HTR-8/SVneo (cell line): ENCODE measurements at places on chromosomes 5 and 9.

DNA sequence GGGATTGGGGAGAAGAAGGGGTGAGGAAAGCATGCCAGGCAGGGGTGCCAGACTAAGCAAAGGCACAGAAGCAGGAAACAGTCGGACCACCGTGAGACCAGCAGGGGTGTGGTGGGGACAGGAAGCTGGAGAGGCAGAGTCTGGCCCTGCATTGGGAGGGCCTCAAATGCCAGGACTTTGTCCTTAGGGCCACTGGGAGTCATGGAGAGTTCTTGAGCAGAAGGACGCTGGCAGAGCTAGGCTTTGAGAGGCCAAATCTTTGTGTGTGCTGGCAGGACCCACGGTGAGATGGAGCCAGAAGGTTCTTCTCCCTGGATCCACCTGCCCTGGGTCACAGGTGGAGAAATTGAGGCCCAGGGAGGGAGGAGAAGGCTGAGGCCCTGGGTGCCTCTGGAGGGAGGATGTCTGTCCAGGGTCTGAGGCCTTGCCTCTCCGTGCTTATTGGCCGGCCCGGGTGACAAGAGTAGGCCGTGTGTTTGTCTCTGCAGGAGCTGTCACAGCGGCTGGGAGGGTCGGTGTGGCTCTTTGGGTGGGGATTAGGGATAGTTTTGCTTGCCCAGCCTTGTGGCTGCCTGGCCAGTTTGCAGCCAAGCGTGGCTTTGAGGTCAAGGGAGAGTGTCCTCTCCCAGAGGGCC, 1.8 kb upstream of the ENG start:
- DNase-seq: no peak

DNA sequence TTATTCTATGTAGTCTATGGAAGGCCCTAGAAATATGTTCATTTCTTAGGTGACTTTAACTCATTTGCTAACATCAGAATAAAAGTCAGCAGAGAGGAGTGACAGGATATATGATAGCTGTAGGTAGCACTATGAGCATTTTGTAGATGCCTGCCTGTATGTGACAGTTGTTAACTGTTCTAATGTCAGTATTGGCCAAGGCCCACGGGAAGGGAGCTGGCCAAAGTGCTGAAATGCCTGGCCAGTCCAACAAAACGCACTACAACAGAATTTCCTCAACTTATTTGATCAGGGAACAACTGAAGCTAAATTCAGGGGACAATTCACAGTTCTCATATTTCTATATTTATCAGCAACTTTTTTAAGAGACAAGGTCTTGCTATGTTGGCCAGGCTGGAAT, 20.8 kb downstream of the SV2C start:
- no peak for DNase-seq

GRCh38 chr5:157549954-157550549, 25.5 kb downstream of the ADAM19 start:
- DNase-seq: no peak

GRCh38 chr9:87873607-87874303, 8.9 kb upstream of the SPATA31E1 start:
- no peak for DNase-seq

- DNase-seq: no peak
Observed at GRCh38 chr5:66617226-66617861, 21.2 kb downstream of the MAST4 start.

- no peak for DNase-seq
Observed at GRCh38 chr5:180595046-180595379, 3.7 kb upstream of the SCGB3A1 start.

DNA sequence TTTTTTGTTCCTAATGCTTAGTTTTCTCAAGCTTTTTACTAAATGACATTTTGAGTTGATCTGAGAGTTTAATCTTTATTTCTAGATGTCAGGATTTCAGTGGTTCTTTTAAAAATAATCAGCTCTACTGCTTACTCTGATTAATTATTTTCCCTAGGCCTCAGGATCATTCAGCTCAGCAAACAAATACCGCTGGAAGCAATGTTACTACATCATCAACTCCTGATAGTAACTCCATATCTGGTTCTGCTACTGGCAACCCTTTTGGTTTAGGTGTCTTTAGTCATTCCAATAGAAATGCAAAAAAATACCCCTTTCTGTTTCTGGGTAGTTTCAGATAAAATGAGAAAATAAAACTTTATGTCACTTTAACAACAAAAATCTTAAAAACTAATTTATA, 5.6 kb upstream of the IDNK start:
- no peak for DNase-seq

- DNase-seq: no peak
Observed at GRCh38 chr9:12674961-12675360, 18.2 kb upstream of the TYRP1 start.

- no peak for DNase-seq
Observed at GRCh38 chr5:112669328-112669963, 68.2 kb upstream of the APC start.

GRCh38 chr5:568061-568781, 43.9 kb upstream of the CEP72 start:
- DNase-seq: no peak

- DNase-seq: no peak
Observed at GRCh38 chr5:149559706-149560105, 8.5 kb upstream of the CSNK1A1 start.

- no peak for DNase-seq
Observed at GRCh38 chr5:158487156-158487555, 612.6 kb downstream of the EBF1 start.

DNA sequence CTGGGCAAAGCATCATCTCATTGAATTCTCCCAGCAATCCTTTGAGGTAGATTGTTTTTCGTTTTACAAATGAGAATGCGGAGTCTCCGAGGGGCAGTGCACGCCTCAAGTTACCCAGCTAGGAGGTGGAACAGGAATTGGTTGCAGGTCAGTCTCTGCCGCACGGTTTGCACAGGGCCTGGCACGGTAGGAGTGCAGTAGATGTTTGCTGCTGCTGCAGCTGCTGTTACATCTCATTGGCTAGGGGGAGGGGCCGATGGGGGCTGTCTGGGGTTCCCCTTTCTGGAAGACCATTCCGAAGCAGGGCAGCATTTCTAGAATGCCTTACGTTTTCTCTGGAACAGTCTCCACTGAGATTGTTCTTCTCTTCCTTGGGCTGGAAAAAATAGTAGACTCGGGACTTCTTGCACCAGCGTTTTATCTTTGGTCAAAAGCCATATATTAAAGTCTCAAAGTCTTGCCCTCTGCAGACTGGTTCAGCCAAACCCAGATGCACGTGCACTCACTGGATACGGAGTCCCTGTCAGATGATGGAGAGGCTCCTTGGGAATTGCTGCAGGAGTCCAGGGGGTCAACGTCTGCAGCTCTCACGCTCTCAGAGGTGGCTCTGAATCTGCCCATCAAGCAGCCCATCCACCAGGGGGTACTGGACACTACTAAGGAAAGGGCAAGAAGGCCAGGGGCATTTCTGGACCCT, 1.2 kb downstream of the USP20 start:
- no peak for DNase-seq

DNA sequence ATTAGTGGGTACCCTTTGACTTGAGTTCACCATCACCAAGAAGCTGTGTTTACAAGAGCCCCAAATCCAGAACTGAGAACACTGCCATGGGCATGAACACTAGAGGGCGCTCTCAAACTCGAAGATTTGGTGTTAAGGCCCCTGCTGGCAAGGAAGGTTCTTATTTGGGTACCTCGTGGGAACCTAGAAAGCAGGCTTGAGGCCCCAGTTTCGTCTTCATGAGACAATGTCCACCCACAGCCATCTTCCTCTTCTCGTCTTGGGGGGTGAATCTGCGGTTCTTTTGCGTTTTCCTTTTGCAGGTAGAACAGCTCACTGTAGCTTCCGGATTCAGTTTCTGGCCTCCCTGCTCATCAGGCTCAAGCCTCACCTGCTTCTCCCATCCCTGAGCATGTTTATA, 184.0 kb downstream of the SEMA5A start:
- DNase-seq: peak; percentile 72

- DNase-seq: no peak
Observed at GRCh38 chr5:173490681-173491080, 125.8 kb downstream of the BOD1 start.

DNA sequence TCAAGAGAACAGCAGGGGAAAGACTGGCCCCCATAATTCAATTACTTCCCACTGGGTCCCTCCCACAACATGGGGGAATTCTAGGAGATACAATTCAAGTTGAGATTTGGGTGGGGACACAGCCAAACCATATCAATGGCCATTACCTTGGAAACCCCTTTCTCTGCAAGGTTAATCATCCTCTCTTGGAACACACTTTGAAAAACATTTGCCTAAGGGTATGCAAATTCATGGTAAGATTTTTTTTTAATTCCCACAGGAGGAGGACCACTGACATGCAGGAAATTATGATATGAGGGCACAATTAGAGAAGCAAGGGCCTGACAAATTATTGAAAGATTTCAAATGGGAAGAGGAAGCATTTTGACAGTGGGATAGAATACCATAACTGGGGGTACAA, 61.7 kb upstream of the NIPAL4 start:
- no peak for DNase-seq

DNA sequence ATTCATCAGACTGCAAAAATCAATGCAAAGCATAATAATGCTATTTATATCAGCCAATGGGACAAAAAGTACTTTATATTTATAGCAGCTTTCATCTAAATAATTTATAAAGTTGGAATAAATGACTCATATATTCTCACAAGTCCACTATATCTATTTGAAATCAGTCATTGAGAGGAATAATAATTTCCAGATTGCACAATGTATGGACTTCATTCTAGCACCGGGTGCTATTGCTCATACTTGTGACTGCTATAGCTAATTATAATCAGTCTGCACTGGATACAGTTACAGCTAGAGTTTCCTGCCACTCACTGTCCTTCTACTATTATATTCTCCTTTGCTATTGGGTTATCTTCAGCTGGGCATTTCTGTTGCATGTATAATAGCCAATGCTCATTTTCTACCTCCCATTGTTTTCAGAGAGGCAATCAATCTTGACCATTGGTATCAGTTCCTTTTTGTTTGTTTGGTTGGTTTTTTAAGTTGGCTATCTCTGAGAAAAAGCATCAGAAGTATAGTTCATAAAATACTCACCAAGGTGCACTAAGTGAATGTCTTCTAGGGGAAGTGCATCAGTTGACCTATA, 1.9 kb downstream of the CDH18 start:
- no peak for DNase-seq
